Activated T-cell treated with anti-CD3 and anti-CD28 coated beads for 1 hour (primary cell): ENCODE measurements at places on chromosomes 4 and X.
A peak's percentile ranks its signal among the peaks of the same experiment; 100 is the strongest.

DNA sequence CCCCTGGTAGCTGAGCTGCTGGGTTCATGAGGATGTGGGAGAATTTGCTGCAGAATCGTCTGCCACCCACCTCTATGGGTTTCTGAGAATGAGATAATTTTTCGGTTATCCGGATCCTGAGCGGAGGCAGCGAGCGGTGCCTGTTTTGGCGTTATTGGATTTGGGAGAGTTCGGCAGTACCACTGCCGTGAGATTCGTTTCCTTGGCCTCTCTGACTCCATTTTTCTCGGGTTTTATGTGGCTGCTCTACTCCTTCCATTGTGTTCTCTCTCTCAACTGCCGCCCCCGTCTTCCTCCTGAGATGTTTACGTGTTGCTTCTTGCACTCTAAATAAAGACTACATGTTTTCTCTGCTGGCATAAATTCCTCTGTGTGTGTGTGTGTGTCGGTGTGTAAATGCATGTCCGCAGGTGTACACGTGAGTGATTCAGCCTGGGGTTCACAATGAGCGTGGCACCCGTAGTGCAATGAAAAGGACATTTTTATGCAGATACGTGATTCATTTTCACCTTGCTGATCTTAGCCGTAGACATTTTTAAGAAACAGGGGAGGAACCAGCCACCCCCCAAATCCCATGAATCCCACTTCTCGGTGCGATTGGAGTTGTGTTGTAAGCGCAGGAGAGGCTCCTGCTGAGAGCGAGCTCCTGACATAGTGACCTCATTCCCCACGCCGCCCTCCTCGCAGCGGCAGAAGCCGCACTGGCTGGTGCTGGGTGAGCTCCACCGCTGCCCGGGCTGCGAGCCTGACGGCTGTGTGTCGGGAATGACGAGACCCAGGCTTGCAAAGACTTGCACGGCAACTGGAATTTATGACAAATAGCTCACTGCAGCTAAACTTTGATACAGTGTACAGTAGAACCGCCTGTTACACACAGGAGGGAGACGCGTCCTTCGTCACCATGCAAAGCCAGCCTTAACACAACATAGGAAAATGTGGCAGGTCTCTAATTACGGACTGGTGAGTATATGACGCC lies 82.2 kb downstream of the STOX2 start:
- no peak for DNase-seq

- DNase-seq = no peak
These were observed 190.2 kb downstream of the SMIM20 start for GRCh38 chr4:26104056-26104685.

GRCh38 chr4:8818063-8818881 lies 53.4 kb downstream of the HMX1 start:
- DNase-seq = no peak

GRCh38 chrX:10077425-10078188 lies 79.2 kb upstream of the CLCN4 start:
- no peak for DNase-seq

- DNase-seq = peak; percentile 53
These were observed at the start of gene MBNL3 for GRCh38 chrX:132488819-132489577. TSS of gene MBNL3 (minus strand) at chrX:132489038. CDS start at chrX:132439611, 49,427 bp downstream.

- DNase-seq = no peak
These were observed 43.3 kb upstream of the STX18 start for GRCh38 chr4:4585012-4585670.

GRCh38 chr4:120692964-120693363 lies 229.6 kb downstream of the PRDM5 start:
- no peak for DNase-seq

DNA sequence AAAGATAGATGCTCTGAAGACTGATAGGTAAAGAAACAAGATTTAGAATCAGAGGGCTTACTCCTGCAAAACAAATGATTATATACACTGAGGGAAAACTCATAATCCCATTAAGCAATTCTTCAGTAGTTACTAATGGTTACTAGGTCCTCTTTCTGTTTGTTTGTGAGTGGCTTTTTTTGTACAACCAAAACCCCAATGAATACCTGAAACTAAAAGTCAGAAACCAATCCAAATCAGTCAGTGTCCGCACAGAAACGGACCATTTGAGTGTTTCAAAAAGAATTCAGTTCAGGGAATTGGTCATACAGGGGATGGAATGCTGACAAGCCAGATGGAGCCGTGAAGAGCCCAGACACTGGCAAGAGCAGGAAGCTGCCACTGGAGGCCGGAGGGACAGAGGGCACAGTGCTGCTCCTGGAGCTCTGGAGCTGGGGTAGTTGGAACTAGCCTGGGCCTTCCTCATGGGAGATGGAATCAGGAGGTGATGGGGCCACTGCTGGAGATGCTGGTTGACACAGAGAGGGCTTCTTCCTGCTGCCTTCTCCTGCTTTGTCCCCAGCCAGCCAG lies 31.9 kb downstream of the SETD7 start:
- no peak for DNase-seq

DNA sequence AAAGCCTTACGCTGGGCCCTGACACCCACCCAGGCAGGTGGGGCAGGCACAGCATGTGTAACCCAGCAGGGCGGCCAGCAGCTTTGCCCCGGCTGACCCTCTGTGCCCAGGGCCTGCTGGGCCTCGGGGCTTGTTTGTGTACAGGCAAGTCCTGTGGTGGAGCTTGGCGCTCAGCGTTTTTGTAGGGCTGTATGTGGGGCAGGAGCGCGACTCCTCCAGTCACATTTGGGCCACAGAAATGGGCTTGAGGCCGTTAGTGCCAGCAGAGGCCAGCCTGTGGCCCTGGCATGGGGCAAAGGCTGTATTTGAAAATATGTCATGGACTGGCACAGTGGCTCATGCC lies 14.7 kb upstream of the HGFAC start:
- no peak for DNase-seq

GRCh38 chr4:110411574-110412011 lies 64.4 kb upstream of the ENPEP start:
- no peak for DNase-seq

- DNase-seq = no peak
These were observed 166.1 kb upstream of the NUDT6 start for GRCh38 chr4:123088501-123088900.

DNA sequence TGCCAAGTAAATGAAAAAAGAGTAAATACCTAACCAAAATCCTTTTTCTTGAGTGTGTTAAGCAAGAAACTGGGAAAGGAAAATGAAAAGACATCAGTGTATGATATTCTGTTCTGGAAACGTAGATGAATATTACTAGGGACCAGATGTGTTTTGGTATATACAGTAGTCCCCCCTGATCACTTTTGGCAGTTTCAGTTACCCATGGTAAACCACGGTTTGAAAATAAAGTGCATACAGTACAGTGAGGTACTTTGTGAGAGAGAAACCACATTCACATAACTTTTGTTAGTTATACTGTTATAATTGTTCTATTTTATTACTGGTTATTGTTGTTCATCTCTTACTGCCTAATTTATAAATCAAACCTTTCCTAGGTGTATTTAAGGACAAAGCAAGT lies 250.9 kb downstream of the TENM3 start:
- no peak for DNase-seq

DNA sequence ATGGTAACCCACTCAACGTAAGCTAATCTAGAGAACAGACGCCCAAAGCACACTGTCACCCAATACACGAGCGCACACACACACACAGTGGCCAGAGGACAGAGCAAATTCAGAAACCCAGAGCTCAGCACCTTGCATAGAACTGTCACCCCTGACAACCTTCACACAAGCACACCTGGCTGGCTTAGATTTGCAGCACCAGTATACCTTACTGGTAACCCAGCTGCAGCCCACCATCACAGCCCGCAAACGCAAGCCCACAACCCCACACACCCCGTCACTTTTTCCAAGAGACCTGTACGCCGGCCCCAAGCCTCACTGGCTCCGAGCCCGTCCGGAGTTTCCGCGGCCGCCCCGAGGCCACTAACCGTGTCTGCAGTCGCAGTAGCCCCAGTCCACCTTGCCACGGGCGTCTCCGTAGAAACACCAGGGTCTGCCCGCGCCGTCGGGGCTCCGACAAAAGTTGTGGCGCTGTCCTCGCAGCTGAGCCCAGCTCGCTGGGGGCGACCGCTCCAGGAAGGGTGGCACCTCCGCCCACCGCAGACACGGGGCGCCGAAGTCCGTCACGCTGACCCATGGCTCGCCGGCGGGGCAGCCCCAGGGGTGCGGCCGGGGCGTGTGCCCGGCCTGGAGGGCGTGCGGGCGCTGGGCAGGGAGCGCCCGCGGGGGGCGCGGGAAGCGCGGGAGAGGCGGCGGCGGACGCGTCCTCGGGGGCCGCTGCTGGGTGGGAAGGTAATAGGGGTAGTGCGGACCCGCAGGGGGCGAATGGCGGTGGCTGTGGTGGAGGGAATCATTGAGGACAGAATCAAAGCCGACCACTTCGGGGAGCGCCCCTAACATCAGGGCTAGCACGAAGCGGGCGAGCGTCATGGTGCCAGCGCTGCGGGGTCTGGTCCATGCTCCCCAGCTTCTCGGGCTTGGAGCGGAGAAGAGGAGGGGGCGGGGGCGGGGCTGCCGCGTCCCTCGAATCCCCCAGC lies 664 bp downstream of the PRSS12 start:
- no peak for DNase-seq

GRCh38 chr4:125049711-125050110 lies 265.0 kb upstream of the FAT4 start:
- DNase-seq = no peak

DNA sequence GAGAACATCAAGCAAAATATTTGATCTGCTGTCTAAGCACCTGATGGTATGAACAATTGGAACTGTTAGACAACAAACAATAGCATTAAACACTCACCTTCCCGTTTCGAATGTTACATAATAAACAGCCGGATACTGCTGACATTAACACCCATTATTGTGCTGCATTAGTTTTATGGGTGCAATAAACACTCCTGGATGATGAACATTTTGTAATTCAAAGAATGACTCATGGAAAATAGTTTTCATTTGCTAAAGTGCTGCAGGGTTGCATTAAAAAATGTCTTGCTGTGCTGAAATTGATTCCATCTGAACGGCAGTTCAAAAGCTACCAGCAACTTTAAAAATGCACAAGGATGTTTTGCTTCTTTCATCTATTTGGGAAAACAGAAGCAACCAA lies 100.8 kb upstream of the SORBS2 start:
- DNase-seq = no peak

DNA sequence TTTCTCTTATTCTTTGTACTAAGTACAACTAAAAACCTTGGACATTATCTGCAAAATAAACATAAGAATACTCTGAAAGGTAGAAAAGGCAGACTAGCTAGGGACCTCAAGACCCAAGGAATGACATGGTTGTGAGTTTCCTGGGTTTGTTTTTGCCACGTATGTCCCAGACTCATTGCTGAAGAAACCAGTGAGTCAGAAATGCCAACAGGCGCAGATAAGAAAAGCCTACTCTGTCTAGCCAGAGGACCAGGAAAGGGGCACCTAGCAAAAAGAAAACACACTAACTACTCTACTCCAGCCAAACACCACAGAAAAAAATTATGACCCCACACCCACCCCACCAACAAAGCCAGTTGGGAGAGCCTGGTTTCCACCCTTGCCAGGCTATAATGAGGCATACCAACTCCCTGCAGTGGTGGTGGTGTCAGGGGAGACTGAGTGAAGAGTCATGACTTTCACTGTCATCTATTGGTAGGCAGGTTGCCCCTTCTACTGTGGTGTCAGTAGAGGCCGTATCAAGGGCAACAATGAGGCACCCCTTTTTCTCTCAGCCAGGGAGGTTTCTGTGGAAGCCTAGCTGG lies 10.9 kb downstream of the MTMR1 start:
- no peak for DNase-seq

DNA sequence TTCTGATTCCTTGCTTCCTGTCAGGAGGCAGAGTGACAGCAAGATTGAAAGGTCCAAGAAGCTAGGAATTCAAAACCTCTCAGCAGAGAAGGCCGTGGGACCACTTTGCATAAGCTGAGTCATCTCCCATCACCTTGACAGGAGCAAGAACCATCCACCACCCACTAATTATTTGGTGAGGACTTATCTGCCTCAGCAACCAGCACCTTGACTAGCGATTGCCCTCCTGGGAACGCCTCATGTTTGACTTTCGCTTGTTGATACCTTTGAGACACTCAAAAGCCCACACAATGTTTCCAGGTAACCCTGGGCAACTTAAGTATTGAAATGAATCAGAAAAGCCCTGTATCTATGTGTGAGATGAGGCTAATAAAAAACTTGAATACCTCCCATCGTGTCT lies 233.5 kb upstream of the GYPA start:
- DNase-seq = no peak

DNA sequence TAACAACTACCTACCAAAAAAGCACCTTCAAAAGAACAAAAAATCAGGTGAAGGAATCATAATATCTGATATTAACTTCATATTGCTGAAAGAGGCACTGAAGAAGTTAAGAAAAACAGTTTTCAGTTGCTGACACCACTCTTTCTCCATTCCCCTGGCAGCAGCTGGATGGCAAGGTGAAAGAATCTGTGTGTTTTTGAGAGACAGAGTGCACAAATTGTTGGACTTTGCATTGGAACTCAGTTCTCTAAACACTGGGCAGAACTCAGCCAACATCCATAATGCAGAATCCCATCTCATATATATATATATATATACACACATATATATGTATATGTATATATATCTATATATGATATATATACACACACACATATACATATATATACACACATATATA lies 408.3 kb upstream of the MAGEC2 start:
- DNase-seq = no peak

DNA sequence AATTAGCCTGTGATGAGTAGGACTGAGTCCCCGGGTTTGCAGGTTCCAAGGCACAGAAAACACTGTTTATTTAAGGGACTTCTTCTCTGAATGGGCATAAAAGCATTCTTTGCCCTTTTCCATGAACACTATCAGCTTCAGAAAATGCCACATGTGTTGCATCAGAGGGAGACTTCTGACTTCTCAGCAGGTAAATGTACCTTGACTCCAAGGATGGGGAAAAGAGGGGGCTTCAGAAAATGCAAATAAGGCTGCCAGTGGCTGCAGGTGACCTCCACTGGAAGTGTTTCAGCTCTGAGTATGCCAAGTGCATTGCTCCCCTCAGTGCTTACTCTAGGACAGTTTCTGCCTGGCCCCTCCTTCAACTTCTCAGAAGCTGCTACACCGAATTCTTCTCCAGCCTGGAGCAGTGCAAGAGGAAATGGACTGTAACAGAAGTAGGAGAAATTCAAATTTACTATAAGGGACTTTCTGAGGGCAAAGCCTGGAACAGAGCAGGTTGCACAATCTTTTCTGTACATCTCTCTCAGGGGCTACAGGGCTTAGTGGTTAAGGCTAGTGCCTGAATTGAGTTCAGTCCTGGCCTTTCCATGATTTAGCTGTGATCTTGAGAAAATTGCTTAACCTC lies 233.2 kb downstream of the PTTG2 start:
- DNase-seq = no peak

DNA sequence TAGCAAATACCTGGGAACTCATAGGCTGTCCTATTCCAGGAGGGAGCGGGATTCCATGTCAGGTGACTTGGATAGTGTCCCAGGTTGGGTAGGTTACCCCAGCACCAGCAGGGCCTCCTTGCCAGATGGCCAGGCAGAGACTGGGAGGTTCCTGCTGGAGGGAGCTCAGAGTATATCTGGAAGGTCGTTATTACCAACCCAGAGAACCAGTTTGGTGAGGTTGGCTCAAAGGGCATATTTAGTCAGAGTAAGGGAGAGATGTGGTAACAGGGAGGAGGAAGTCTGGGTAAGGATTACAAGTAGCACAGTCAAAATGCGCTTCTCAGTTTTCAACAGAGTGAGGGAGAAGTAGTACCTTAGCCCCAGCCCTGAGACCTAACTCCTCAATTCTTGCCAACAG lies 53.3 kb upstream of the LNX1 start:
- DNase-seq = no peak

- DNase-seq = no peak
These were observed 302.9 kb upstream of the GATB start for GRCh38 chr4:152063621-152064240.

- no peak for DNase-seq
These were observed 309.4 kb downstream of the GLUD2 start for GRCh38 chrX:121356850-121357171.

GRCh38 chrX:7444967-7445366 lies 297.0 kb upstream of the PUDP start:
- no peak for DNase-seq
